SHP77 treated with DMSO at 0.1 percent for 48 hours (cell line): ENCODE measurements at places on chromosomes 5 and 9.

DNA sequence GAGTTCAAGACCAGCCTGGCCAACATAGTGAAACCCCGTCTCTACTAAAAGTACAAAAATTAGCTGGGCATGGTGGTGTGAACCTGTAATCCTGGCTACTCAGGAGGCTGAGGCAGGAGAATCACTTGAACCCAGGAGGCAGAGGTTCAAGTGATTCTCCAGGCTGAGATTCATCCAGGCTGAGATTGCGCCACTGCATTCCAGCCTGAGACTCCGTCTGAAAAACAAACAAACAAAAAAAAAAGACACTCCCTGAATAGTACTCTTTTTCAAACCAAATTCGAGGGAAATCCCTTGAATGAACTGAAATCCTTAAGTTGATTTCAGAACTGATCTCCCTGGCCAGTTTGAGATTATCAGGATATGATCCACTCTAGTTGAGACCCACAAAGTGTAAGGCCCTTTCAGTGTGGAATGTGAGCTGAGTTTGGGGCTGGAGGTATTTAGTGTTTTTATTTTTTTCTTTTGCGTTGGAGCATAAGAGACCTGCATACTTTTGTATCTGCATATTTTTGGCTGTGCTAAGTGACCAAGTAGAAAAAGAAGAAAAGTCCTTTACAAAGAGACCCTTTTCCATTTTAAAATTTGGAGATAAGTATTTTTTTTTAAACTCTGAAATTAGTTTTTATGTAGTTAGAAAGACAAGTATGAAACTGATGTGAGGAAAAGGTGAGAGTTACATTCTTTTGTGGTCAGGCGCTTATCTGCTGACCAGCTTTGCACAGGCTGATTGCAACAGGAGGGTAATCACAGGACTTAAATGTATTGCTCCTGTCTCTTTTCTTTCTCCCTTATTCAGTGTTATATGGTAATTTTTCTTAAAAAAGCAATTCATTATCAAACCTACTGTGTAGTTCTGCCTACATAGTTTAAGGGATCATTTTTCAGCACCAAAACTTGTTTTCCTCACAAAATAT, 42.9 kb downstream of the TMEFF1 start:
- DNase-seq = no peak

- no peak for DNase-seq
These were observed 58.1 kb downstream of the CDO1 start for GRCh38 chr5:115758356-115758755.

DNA sequence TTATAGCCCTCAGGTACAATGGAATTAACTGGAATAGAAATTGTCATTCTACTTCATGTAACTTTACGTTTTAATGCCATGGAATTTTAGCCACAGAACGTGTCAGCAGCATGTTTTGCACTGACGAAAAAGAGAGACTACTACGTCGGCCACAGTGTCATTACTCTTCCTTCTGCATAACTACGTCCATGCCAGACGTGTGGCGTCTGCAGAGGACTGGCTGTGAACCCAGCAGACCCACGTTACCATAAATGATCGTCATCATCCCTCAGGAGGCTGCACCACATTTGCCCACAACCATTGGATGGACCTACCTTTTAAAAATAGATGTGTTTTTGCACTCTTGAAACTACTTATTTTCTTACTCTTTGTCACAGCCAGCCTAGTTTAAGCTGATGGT, 63.8 kb upstream of the ATG10 start:
- DNase-seq = no peak

- DNase-seq = no peak
These were observed at the start of gene C5orf52 for GRCh38 chr5:157670662-157671591. TSS of gene C5orf52 (plus strand) at chr5:157671533. CDS start at chr5:157671615, 82 bp downstream.

DNA sequence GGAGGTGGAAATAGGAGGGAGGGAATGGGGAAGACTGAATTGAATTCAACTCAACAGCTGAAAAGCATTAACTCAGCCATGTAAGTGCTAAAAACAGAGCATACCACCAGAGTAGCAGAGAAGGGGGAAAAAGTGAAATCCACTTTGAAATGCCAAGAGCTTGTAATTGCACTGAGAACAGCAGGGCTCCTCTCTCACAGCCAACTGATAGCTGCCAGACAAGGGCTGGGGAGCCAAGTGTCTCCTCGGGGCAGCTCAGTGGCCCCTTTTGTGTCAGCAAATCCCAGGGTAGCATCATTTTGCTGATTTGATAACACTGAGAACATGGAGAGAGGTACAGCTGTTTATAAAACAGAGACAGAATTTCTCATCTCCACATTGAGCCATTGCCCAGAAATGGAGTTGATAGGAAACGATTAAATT, 182.5 kb downstream of the FRMD3 start:
- no peak for DNase-seq
